ENCODE measurements at places on chromosomes 16 and 17.

- no peak for DNase-seq
Observed at GRCh38 chr17:66275651-66276050, 26.8 kb upstream of the PRKCA start.

DNA sequence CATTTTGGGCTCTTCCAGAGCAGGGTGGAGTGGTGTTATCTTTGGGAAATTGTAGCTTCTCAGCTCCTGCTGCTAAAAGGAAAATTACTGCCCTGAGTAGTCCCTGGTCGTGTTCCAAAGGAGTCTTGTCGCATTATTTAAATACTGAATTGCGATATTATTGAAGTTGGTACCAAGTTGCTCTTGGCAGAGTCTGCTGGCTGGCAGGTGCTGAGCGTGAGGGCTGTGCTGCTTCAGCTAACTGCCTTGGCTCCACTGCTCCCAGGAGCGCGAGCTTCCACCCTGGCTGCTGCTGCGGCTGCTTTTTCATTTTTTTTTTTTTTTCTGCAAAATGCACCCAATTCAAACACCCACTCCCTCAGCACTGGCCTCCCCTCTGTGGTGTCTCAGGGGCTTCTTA lies 289.8 kb downstream of the MAF start:
- DNase-seq, result no peak

- DNase-seq, result no peak
Observed at GRCh38 chr17:7807206-7807605, 26.8 kb upstream of the KDM6B start.

DNA sequence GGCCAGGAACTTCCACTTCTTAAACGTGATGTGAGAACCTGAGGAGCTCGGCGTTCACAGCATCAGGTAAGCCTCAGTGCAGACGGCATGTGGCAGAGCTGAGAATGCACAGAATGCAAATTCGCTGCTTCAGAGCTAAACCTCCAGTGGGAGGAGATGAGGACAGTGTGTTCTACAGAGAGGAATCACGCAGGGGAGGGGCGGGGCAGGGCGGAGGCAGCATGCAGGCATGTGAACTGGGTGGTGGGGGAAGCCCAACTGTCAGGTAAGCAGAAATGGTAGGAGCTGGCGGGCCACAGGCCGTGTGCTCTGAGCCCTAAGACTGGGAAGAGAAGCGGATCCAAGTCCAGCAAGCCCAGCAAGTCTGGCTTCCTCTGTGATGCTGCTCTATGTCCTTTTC lies 94.7 kb downstream of the ZNF778 start:
- no peak for DNase-seq

- peak; percentile 24 for DNase-seq
Observed at GRCh38 chr17:9987779-9988585, 82.9 kb upstream of the RCVRN start.

- DNase-seq, result no peak
Observed at GRCh38 chr17:77526728-77527350, 386.1 kb downstream of the SEC14L1 start.

GRCh38 chr16:1871974-1872635 lies at the start of gene MEIOB:
Gene MEIOB (minus strand): TSS chr16:1872164. CDS start chr16:1868175, 3,989 bp downstream.
- no peak for DNase-seq

DNA sequence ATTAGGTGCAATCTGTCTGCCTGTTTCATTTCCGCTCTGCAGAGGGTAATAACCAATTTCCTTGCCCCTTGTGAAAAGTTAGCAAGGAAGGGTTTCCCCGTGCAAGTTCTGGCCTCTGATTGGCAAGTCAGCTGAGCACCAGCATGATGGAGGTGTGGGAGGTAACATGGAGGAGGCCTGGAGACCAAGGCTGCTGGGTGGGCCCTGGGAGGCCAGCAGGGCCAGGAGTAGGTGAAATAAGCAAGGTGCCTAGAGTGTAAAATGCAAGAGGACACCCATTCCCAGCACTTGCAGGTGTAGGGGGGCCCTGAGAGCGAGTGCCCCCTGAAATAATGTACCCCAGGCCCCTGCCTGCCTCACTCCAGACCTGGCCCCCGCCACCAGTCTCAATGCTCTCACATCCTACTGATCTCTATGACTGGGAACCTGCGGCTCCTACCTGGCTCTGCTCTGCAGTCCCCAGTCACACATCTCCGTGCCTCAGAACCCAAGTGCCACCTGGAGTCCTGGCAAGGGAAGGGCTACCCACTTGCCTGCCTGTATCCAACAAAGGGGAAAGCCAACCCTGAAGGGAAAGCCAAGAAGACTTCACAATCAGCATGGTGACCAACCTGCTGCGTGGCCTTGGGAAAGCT lies 116.2 kb downstream of the C16orf78 start:
- no peak for DNase-seq

DNA sequence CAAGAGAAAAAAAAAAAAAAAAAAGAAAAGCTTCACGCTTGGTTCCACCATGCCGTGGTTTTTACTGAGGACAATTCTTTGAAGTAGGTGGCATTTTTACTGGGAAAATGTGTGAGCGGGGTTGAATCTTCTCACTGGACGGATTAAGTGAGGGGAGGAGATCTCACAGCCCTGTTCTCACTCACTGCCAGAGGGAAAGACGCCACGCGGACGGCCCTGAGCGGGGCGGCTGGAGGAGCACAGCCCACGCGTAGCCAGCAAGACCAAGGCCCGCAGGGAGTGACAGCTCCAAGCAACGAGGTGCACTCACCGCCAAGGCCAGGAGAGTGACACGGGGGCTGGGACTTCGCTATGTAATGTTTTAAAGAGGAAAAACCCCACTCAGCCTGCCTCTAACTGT lies 43.1 kb downstream of the MRM3 start:
- no peak for DNase-seq

Data from HuH-7.5 (cell line).